ENCODE measurements at places on chromosomes 6 and 20. TPM values are rescaled to one million over a fixed set of nuclear protein-coding genes. Genes with fewer than 3 reads are reported as not detected.

Gene NRSN1
- not detected for total RNA-seq

GRCh38 chr6:209432-210103, 82.7 kb upstream of the DUSP22 start:
- no peak for DNase-seq

Gene PLA2G7
- 6.4 TPM for total RNA-seq

DNA sequence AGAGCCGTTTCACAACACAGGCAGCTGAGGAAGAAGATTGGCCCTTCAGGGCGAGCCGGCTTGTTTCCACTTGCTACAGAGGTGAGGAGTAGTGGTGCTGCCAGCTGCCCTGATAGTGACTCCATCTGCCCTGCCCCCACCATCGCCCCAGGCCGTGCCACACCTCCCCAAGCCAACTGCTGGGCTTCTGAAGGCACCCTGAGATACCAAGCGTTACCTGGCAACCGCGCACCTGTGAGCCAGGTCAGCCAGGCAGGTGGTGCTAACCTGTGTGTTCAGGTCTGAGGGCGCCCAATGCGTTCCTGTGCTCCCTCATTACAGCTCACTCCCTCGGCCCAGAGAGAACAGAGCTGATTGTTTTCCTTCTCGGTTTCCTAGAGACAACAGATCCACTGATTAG, 299.1 kb upstream of the ID4 start:
- peak; percentile 95 for DNase-seq

GRCh38 chr6:167898673-167899311, 72.1 kb downstream of the AFDN start:
- DNase-seq: no peak

Gene LYRM4
- total RNA-seq: 35.1 TPM

- DNase-seq: peak; percentile 53
Measured at GRCh38 chr6:72552938-72553337, 68.9 kb upstream of the KCNQ5 start.

DNA sequence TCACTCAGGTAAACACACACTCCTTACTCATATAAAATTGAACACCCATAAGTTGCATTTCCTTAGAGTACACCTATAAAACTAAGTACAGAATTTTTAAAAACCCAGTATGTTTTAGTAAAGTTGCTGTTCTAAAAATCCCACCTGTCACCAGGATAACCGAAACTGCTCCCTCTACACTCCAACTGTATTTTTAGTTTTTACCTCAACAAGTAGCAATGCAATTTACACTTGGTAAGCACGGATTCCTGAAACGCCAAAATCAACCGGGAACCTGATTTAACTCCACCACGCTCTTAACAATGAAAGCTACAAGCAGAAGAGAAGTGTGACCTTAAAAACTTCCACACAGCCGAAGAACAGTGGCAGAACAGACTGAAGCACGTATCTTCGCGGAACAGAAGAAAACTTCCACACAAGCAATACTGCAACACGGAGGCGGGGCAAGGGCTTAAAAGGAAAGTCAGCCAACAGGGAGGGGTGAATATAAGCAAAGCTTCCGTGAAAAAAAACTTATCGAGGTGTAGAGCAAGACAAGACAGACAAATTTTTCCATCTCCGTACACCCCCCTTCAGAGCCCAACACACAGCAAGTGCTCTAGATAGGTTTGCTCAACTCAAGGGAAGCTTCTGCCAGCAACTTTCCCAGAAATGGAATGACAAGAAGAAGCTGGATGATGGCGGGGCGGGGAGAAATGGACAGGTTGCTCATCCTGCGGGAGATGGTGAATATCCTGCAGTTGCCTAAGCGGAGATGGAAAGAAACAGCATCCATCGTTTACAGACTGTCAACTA, 1.4 kb downstream of the STAU1 start:
- peak; percentile 23 for DNase-seq

- no peak for DNase-seq
Measured at GRCh38 chr20:17399303-17399985, 131.7 kb downstream of the BFSP1 start.

GRCh38 chr20:41654292-41654691, 36.1 kb upstream of the CHD6 start:
- DNase-seq: no peak

DNA sequence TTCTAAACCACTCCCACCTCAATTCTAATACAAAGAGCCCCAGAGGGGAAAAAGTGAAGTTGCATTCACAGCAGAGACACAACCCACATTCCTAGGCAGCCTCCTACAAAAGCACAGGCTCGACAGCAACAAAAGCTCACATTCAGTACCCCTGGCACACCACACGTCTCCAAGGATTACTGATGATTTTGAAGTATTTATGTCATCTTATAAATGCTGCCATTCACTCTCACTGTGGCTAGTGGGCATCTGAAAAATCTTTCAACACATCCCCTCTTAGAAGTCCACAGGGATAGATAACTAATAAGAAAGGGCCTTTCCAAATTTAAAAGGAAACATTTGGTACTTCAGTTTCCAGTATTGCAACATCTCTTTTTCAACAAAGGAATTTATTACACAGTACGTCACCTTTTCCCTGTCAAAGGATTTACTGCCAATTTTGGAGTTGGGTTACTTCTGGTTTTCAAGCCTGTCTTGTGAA, 146.7 kb downstream of the TASP1 start:
- DNase-seq: peak; percentile 83

Gene FAM217A
- not detected for total RNA-seq
